ENCODE measurements at places on chromosomes 2 and 18.

DNA sequence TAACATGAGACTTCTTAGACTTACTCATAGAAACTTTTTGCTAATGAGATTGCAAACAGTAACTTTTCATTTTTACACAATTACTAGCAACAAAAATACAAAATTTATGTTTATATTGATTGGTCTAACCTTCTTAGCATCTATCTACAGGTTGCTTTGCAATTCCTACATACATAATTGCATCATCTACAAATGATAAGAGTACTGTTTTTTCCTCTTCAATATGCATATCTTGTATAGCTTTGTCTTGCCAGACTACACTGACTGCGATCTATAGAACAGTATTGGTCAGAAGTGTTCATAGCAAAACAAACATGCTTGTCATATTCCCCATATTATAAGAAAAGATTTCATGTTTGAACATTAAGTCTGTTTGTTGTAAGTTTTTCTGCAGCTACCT is 87.9 kb downstream of the ATAD2B start:
- DNase-seq = no peak

- DNase-seq = no peak
Measured at GRCh38 chr18:28161608-28162599, 15.0 kb downstream of the CDH2 start.

DNA sequence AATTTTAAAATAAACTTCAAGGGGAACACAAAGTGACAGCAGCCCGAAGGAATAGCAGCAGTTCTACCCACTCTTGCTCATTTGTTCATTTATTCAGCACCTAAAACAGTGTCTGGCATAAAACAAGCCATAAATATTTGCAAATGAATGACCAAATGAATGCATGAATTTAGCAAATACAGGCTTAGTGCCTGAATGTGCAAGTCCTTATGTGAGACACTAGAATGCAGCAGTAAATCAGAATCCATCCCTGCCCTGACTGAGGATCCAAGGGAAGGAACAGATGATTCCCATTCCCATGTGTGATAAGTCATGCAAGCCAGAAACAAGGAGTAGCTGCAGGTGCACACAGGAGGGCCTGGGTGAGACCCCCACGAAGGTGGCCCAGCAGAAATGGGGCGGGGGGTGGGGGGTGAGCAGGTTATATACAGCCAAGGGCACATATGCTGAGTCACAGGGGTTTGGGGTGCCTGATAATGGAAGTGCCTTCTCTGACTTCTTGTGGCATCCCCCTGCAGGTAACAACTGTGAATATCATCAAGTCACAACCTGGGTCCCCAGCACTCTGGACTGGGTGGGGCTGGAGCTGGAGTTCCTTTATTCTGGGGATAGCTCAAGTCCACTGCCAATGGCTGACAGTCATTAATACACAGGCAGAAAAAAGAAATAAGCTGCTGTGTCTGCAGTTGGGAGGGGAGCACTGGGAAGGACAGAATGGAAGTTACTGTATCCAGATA is 311.9 kb downstream of the TXNL1 start:
- DNase-seq = no peak

- peak; percentile 27 for DNase-seq
Measured at GRCh38 chr2:54065411-54065810, 50.0 kb upstream of the ACYP2 start.

DNA sequence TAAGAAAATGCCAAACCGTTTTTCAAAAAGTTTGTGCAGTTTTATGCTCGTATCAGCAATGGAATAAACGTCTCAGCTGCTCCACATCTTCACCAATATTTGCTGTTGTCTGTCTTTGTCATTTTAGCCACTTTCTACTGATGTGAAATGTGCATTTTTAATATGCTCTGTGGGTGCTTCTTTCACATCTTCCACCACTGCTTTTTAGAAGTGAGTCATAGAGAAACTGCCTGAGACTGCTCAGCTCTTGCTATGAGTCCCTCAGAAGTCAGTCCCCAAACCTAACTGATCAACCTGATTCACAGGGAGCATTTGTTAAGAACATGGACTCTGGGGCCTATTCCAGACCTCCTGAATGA is 41.0 kb upstream of the EPC2 start:
- no peak for DNase-seq

DNA sequence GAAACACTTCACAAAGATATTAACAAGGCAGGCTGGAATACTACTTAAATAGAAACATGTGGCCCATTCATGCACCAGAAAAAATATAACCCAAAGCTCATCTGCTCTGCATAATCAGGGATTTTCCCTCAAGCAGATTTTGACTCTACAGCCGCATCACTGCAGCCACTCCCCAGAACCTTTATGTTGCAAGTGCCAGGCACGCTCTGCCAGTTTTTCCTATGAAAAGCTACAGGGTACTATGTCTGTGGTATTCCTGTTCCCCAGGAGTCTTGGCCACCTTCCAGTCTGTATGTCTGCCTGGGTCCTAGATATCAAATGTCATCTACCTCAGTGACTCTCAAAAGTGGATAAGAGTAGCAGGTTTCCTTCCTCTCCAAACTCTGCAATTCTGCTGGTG is 3.8 kb downstream of the COA5 start:
- DNase-seq = no peak

- no peak for DNase-seq
Measured at GRCh38 chr2:218230882-218231281, 13.9 kb downstream of the ARPC2 start.

GRCh38 chr2:200506679-200507078 is 3.2 kb downstream of the KCTD18 start:
- DNase-seq = no peak

DNA sequence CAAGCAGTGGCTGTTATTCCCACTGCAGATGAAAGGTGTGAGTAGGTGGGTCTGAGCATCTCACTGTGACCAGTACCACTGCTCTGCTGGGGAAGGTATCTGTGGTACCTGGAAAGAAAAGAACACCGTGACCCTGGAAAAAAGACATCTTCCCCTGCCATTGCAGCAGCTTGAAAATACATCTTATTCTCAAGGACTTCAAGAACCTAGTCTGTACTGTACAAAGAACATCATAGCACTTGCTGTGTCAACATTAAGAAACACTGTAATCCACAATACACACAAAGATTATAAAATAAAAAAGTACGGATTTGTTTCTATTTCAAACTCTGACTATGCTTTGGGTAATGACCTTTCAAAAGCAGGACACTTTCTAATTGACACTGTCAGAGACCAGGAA is 28.9 kb downstream of the C2orf76 start:
- no peak for DNase-seq

GRCh38 chr2:181673173-181673572 is 7.1 kb downstream of the NEUROD1 start:
- DNase-seq = peak; percentile 96

- DNase-seq = no peak
Measured at GRCh38 chr2:216626168-216626874, 6.9 kb upstream of the IGFBP2 start.

DNA sequence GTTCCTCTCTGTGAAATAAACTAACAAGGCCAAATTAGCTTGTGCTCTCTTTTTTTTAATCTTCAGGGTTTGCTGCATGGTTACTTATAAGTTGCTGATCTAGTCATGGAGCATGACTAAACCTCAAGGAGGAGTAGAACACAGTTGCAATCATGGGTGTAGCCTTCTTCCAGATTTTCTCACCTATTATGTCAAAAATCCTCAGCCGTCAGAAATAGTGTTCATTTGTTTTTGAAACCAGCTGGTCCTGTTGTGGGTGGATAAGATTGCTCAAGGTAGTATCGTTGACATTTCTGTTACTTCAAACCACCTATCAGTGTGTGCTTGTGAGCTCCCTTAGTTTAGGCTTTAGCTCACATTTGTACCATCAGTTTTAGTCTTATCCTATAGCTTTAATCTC is 11.2 kb downstream of the RELCH start:
- DNase-seq = no peak

GRCh38 chr2:157842106-157842879 is 33.8 kb downstream of the ACVR1 start:
- DNase-seq = no peak

- DNase-seq = peak; percentile 65
Measured at GRCh38 chr2:45675263-45675812, 23.9 kb downstream of the PRKCE start.

- no peak for DNase-seq
Measured at GRCh38 chr2:227471412-227471811, 544 bp upstream of the AGFG1 start.

- peak; percentile 40 for DNase-seq
Measured at GRCh38 chr2:9844036-9844483, 786 bp downstream of the TAF1B start.

DNA sequence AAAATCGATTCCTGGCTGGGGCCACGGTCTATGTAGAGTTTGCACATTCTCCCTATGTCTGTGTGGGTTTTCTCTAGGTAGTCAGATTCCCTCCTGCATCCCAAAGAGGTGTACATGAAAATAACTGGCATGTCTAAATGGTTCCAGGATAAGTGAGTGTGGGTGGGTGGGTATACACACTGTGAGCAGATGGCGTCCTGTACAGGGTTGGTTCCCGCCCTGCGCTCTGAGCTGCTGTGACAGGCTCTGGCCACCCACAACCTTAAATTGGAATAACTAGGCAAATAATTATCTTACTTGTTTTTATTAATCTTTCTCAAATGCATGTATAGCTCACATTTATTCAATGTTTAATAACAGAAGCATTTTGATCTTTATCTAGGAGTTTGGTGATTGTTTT is 16.3 kb downstream of the THOC1 start:
- DNase-seq = peak; percentile 50

DNA sequence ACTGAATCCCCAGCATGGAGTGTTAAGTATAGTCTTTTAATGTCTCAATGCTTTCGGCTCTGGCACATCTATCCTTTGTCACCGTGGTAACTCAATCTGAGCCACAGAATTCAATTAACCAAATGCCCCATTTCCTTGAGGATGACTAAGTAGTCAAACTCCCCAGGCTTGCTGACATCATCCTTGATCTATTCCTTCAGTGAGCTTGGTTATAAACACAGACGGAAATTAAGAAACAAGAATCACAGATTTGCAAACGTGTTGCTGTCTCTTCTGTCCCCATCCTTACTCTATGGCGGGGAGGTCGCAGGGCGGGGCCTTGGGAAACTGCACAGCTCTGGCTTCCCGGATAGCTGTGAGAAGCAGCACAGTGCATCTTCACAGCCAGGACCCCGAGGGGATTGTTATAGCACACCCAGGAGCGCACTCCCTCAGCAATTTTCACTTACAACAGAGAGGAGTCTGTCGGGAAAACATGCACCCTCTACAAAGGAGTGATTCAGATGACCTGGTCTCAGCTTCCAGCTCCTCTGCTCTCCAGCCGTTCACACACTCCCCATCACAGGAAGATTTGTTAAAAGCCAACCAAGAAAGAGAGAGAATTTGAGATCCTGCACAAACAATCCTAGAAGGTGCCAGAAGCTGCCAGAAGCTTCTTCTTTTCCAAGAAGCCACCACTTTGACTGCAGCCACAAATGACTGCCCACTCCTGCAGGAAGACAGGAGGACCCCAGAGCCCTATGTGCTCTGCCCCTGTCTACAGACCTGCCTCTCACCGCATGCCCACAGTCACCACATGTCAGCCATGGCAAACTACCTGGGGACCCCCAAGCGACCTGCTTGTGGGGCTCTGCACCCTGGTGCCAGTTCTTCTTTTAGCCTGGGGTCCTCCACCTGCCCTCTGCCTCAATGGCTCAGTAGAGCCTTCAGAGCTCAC is 44.9 kb upstream of the YWHAQ start:
- DNase-seq = no peak

- no peak for DNase-seq
Measured at GRCh38 chr2:7428454-7429204, 511.4 kb downstream of the RNF144A start.

DNA sequence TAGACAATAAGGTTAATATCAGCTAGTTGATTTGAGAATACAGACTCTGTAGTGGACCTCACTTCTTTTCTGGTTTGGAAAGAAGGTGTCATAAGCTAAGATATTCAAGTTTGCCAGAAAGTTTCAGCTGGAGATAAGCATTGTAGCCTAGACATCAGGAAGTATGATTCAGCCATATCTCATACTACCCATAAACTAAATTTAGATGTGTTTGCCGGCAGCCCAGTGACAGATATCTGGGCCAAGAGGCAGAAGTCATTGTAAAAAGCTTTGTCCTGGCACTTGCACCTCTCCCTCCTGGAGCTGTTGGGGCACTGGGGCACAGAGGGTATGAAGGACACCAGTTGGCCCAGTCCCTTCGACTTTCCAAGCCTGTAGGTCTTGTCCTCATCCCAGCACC is 128.0 kb downstream of the EPHA4 start:
- no peak for DNase-seq

DNA sequence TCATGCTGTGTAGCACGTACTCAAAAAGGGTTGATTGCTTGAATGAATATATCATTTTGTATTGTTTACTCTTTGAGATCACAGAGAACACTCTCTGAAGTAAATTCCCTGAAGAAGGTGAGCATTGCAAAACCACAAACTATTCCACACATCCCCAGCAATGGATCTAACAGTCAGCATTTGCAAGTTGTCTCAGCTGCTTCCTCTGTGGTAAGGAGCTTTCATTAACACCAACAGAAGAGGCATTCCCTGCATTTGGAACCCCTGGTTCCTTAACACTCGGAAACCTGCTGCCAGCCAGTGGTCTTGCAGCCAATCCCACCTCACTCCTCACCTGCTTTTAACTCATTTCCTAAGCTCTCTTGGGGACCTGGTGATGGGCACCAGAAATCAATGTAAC is 108.4 kb downstream of the IRS1 start:
- DNase-seq = no peak

DNA sequence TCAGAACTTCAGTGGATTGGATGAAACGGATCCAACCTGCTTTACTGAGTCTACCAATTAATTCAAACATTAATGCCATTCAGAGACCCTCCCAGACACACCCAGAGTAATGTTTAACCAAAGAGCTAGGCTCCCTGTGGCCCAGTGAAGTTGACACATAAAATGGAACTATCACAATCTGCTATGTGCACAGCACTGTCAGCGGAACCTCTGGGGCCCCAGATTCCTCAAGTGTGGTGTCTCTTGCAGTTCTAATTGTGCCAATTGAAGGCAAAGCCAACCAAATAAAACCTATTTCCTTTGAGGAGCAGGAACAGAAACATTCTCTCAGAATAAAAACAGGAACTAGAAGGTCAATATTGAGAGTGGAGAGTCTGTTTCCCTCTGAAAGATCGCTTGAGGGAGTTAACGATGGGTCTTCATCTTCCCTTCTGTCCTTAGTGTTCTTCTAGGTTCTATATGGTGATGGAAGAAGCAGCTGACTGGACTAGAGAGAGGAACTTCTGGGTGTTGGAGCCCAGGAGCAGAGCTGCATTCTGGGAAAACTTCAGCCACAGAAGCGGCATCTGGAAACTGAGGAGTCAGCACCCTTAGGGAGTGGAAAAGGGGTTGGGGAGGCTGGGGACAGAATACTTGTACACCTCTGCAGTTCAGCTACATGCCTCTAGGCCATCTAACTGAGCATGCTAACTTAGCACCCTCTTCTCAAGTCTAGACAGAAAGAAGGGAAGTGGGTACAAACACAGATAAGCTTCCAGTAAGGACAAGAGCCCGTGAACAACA is 174.4 kb upstream of the FBXO11 start:
- no peak for DNase-seq

DNA sequence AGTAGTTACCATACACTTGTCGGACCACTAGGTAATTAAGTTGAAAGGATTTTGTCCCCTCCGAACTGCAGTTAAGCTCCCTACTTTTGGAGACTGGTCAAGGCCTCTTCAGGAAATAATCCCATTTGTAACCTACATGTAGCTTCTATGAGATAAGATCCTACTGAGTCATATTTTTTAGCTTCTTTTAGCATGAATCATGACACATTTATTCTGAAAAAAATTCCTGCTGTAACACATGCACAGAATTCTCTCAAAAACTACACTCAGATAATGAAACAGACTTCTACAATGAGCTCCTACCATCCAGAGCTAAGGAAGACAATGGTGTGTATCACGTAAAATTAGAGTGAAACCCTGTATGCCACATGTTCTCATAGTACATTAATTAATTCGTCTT is 100.7 kb upstream of the CCDC195 start:
- no peak for DNase-seq
